ENCODE measurements at places on chromosomes 2 and 18. TPM values are rescaled to one million over a fixed set of nuclear protein-coding genes. Genes with fewer than 3 reads are reported as not detected.
A peak's percentile ranks its signal among the peaks of the same experiment; 100 is the strongest.

The SCN2A gene
- 7.3 TPM for polyA plus RNA-seq

DNA sequence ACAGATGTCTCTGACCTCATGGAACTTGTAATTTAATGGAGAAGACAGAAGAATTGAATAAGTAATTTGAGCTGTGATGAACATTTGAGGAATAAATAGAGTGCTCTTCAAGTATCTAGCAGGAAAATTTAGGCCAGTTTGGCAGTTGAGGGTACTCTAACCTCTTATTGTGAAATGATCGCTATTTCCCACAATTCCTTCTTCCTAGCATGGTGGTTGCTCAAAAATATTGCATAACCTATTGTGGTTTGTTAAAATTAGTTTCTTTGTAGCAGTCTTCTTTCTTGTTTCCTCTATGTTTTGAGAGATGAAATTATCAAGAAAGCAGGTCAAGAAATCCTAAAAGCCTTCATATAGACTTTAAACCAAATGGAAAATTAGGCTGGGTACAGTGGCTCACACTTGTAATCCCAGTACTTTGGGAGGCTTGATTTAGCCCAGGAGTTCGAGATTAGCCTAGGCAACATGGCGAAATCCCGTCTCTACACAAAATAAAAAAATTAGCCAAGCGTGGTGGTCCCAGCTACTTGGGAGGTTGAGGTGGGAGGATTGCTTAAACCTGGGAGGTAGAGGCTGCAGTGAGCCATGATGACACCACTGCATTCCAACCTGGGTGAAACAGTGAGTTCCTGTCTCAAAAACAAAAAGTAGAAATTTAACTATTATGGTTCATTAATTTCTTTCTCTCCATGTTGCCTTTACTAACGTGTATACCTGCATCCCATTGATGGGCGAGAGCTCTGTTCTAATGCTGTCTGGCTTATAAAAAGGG is 58.7 kb downstream of the RBKS start:
- no peak for DNase-seq
- H3K27me3 ChIP-seq: no peaks in the 10 kb centered on the region
- H3K27ac ChIP-seq: no peak overlapping the region
- H3K4me1 ChIP-seq: no peaks in the 10 kb centered on the region

- no peaks in the 10 kb centered on the region for H3K4me1 ChIP-seq
- DNase-seq: no peak
- H3K27me3 ChIP-seq: no peaks in the 10 kb centered on the region
- no peak overlapping the region for H3K27ac ChIP-seq
Measured at GRCh38 chr2:121345887-121346286, 60.9 kb upstream of the TFCP2L1 start.

GRCh38 chr18:12726331-12726730 is 23.5 kb downstream of the PSMG2 start:
- H3K4me1 ChIP-seq: no peaks in the 10 kb centered on the region
- peaks cover 48% of the 10 kb centered on the region for H3K36me3 ChIP-seq
- no peak overlapping the region for H3K4me3 ChIP-seq
- DNase-seq: no peak
- no peaks in the 10 kb centered on the region for H3K27me3 ChIP-seq

GRCh38 chr2:241242306-241242705 is 53.8 kb downstream of the ANO7 start:
- H3K4me3 ChIP-seq: no peak overlapping the region
- H3K4me1 ChIP-seq: no peaks in the 10 kb centered on the region
- no peak overlapping the region for H3K27ac ChIP-seq
- no peak for DNase-seq
- no peaks in the 10 kb centered on the region for H3K27me3 ChIP-seq

DNA sequence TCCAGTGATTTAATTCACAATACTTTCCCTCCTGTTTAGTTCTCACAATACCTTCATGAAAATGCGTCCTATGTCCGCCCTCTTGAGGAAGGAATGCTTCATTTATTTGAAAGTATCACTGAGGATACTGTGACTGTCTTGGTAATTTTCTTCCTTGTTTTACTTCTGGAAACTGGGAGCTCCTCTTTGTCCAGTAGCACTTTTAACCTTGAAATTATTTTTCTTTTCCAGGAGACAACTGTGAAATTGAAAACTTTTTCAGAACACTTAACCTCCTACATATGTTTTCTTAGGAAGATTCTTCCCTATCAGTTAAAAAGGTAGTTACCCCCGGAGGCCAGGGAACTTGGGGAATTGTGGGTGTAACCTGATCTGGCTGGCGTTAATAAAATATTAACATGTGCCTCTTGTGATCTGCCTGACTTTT is 58.9 kb upstream of the STON1 start:
- H3K4me3 ChIP-seq: no peak overlapping the region
- H3K27me3 ChIP-seq: no peaks in the 10 kb centered on the region
- peak; percentile 24 for DNase-seq
- H3K27ac ChIP-seq: peak overlapping the region; percentile 11
